K562 (cell line): ENCODE measurements at places on chromosomes 2 and 18. TPM values are rescaled to one million over a fixed set of nuclear protein-coding genes. Genes with fewer than 3 reads are reported as not detected.

DNA sequence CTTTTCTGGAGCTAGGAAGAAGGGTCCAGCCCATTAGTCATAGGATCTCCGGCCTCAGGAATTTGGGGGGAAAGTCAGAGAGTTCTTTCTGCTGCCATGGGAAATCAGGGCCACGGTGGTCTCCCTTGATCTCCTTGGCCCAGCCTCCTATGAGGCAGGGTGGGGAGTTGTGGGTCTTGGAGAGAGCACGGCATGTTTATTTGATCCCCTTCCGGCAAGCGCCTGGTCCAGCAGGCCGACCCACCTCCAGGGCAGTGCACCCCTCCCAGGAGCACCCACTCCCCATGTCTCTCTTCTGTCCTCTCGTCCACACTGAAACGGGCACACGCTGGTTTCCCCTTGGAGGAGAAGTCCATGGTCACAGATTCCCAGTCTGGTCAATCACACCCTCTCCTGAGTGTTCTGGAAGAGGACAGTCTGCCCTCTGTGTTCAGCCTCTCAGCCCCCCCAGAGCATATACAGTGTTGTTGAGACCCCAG, 464.6 kb upstream of the HS6ST1 start:
- no peak overlapping the region for H3K27ac ChIP-seq
- no peak for DNase-seq
- H3K27me3 ChIP-seq: peaks cover 49% of the 10 kb centered on the region
- no peak overlapping the region for H3K4me3 ChIP-seq
- H3K36me3 ChIP-seq: no peaks in the 10 kb centered on the region

DNA sequence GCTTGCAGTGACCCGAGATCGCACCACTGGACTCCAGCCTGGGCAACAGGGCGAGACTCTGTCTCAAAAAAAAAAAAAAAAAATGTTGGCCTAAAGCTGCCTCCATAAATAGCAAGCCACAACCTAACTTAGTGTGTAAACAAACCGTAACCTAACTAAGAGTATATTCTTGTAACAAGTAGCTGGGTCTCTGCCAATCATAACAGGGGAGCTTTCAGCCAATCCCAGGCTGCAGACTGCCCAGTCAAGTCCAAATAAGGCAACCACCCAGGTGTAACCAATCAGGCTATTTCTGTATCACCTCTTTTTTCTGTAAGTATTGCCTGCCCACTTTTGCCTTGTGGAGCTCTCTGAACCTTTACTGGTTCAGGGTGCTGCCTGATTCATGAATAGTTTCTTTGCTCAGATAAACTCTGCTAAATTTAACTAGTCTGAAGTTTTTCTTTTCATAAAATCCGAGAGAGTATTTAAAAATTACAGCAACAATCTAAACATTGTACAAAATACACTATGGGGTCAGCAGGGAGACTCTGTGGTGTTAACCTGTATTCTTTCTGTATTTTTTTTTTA, 4.5 kb downstream of the PSTPIP2 start:
- H3K27ac ChIP-seq: peak overlapping the region; percentile 56; the same call in 1 of the 3 replicates
- H3K36me3 ChIP-seq: peaks cover 12% of the 10 kb centered on the region; the same call in 1 of the 3 replicates
- H3K27me3 ChIP-seq: no peaks in the 10 kb centered on the region
- H3K4me3 ChIP-seq: no peak overlapping the region
- peaks cover 24% of the 10 kb centered on the region for H3K4me1 ChIP-seq
- DNase-seq: peak; percentile 47

The PXDN gene
- 0.49 and 0.94 TPM in 2 replicates for total RNA-seq

DNA sequence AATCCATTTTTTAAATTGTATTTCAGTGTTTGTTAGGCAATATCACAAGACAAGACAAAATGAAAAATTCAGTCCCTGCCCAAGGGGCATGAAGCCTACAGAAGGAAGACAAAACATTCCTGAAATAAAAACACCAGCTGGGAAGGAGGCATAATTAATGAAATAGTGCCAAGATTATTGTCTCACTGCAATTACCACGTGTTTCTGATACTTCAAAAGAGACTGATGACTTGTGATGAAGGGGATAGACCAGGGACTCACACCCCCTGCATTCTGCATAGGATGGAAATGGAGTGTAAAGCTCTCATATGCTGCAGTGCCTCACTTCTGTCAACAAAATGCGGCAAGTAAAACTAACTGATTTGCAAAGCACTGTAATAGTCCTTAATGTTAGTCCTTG, 178.1 kb downstream of the BARD1 start:
- DNase-seq: no peak
- no peaks in the 10 kb centered on the region for H3K4me1 ChIP-seq
- H3K36me3 ChIP-seq: no peaks in the 10 kb centered on the region
- no peak overlapping the region for H3K27ac ChIP-seq
- H3K27me3 ChIP-seq: no peaks in the 10 kb centered on the region

The STARD6 gene
- total RNA-seq: not detected in 2 replicates

DNA sequence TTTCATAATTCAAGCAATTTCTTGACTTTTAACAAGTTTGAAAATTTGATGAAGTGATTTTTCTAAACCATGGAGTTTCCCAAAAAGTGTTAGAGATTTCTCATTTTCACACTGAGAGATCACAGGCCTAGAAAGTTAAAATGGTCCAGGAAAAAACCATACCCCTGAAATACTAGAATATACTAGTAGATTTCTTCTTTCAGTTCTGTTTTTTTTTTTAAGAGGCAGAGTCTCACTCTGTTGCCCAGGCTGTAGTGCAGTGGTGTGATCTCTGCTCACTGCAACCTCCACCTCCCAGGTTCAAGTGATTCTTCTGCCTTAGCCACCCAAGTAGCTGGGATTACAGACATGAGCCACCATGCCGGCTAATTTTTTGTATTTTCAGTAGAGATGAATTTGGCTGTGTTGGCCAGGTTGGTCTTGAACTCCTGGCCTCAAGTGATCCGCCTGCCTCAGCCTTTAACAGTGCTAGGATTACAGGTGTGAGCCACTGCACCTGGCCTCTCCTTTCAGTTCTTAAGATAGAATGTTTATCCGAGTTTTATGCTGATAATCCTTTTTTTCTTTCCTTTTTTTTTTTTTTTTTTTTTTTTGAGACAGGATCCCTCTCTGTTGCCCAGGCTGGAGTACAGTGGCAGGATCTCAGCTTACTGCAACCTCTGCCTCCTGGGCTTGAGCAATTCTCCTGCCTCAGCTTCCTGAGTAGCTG, 14.4 kb downstream of the MTHFD2 start:
- H3K4me3 ChIP-seq: no peak overlapping the region
- H3K4me1 ChIP-seq: no peaks in the 10 kb centered on the region
- H3K27ac ChIP-seq: no peak overlapping the region
